ENCODE measurements at places on chromosomes 5 and 9.
A peak's percentile ranks its signal among the peaks of the same experiment; 100 is the strongest.

- no peak for DNase-seq
These were observed 925.6 kb upstream of the ARRDC3 start for GRCh38 chr5:92308679-92309078.

DNA sequence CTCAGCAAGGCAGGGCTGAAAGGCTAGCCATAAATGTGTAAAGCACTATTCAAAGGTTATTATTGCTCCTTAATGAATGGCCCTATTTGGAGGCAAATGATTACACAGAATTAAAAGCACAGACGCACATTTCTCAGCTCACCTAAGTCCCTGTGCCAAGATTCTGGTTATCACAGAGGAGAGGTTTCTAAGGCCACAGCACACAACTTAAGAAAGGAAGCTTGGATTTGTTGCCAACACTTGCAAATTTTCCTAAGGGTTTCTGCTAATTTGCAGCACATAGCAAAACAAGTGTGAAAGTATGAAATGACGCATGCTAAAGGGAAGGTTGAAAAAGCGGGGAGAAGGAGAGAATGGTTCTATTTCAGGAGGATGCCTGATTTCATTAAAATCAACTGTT, 834.1 kb upstream of the C9orf72 start:
- DNase-seq, result no peak

- no peak for DNase-seq
These were observed 111.5 kb downstream of the ICE1 start for GRCh38 chr5:5533927-5534326.

DNA sequence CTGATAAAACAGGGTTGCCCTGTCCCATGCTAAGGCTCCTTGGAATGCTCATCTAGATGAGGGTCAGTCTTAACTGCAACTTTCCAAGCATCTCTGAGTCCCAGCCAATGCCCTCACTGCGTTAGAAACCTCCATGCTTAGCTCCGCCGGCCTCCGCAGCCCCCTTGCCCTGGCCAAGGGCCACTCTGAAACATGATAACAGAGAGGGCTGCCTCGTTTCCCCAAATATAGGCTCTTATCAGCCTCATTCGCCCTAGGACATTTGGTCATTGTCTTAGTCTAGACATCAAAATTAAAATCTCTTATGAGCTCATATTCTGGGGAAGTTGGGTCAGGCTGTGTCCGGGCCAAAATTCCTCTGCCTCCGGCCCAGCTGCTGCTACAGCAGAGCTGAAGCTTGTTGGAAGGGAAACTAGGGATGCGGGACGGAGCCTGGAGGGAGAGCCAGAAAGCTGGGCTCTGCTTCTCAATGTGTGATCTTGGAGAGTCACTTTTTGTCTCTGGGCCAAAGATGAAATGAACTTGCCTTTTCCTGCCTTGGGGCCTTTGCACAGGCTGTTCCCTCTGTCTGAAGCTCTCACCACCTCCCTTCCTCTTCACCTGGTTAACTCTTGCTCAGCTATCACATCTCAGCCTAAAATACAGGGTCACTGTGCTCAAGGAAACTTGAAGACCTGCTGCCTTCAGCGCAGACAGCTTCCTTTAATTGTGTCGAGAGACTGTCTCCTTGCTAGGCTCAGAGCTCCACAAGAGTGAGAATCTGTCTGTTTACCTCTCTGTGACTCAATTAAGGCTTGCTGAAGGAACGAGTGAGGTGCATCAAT, 191.3 kb downstream of the RGS3 start:
- DNase-seq, result peak; percentile 95

DNA sequence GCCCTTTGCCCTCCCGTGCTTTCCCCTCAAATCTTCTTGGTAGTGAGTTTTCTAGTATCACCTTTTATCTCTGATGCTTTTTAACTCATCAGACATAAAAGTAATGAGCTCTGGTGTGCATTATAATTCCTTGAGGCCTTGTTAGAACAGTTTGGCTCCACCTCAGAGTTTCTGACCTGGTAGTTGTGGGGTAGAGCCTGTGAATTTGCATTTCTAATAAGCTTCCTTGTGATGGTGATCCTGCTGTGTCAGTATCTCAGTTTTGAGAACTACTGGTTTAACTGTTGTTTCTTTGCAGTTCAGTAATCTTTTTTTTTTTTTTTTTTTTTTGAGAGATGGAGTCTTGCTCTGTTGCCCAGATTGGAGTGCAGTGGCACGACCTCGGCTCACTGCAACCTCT, 31.1 kb downstream of the UBE2D2 start:
- DNase-seq, result no peak

GRCh38 chr5:116529615-116530014, 45.0 kb downstream of the SEMA6A start:
- DNase-seq, result no peak

Data from posterior vena cava (tissue), 2 donors.